ENCODE measurements at places on chromosomes 7 and 10.

- DNase-seq = no peak
These were observed 111.2 kb upstream of the ADO start for GRCh38 chr10:62693306-62693705.

DNA sequence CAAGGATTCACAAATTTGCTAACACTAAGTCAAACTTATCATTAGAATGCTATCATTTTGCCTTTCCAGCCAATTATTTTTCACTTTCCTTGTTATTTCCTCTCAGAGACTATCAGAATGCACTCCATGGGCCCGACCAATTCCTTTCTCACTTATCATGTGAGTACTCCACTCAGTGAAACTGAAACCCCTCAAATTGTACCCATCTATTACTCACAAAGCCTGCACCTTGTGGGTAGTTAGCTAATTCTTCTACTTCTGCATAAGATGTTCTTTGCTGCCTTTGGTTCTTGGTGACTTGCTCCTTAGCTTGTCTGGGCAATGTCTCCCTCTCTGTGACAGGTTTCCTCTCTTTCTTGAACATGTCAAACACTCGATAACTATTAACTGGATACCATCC, 35.2 kb upstream of the MBL2 start:
- no peak for DNase-seq

DNA sequence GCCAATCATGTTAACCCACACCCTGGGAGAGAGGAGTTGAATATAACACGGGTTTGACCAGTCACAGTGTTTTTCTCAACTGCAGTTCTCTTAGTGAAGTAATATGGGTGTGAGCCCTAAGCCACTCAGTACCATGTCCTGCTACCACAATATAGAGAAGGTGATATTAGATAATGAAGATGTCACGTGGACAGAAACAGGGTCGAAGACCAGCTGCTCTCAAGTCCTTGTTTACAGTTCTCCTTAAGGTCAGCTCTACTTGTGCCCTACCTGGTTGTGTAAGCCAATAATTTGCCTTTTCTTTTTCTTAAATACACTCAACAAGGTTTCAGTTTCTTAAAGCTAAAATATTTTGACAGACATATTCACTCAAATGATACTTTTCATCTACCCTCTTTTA, 128.3 kb upstream of the POT1 start:
- DNase-seq = no peak

DNA sequence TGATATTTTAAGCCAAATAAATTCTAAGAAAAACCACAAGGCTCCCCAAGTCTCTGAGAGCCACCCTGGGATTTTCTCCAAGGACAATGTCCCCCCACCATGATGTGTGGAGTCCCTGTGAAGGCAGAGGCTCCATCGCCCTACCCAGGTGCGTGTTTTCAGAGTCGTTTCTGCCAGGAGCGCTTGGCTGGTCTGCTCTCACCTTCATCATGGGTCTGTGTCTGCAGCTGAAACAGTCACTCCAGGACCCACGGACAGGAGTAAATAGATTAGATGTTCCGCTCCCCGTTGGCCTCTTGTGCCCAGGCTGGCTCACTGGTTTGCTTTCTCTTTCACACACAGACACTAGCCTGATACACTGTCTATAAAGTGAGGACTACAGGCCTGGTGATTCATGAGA, 217.5 kb downstream of the SFMBT2 start:
- DNase-seq = no peak

- peak; percentile 74 for DNase-seq
These were observed 10.7 kb downstream of the HIP1 start for GRCh38 chr7:75727881-75728593.

- DNase-seq = no peak
These were observed 220.2 kb upstream of the MYO3A start for GRCh38 chr10:25713894-25714240.

- DNase-seq = no peak
These were observed 9.4 kb downstream of the KIF20B start for GRCh38 chr10:89710753-89711152.

GRCh38 chr10:101467286-101467770, 113.4 kb downstream of the BTRC start:
- peak; percentile 71 for DNase-seq

DNA sequence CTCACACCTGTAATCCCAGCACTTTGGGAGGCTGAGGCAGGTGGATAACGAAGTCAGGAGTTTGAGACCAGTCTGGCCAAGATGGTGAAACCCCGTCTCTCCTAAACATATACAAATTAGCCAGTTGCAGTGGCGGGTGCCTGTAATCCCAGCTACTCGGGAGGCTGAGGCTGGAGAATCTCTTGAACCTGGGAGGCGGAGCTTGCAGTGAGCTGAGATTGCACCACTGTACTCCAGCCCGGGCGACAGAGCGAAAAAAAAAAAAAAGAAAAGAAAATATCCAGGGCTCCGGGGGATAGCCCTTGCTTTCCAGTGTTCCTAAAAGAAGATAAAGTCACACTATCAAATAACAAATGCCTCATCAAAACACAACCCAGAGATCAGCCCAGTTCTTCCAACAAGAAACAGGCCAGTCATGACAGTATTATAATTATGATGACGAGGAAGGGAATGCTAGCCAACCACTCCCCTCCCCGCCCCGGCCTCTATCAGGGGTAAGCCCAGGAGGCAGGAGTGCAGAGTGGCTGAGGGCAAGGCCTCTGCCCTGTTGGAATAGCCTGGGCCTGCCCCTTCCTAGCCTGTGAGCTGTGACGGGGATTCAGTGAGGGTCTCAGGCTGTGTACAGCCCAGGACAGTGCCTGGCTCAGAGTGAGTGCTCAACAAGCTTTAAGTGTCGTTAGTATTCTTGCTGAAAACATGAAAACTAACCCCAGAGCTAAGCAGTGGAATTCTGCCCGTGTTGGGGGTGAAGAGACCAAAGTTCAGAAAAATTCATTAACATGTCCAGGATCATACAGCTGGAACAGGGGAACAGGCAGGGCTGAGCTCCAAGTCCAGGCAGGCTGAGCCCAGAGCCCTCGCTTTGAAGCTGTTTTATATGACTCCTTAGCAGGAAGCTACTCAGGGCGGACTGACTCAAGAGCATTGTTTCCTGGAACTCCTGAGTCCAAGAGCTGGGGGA, 54.3 kb downstream of the FAM241B start:
- DNase-seq = no peak

DNA sequence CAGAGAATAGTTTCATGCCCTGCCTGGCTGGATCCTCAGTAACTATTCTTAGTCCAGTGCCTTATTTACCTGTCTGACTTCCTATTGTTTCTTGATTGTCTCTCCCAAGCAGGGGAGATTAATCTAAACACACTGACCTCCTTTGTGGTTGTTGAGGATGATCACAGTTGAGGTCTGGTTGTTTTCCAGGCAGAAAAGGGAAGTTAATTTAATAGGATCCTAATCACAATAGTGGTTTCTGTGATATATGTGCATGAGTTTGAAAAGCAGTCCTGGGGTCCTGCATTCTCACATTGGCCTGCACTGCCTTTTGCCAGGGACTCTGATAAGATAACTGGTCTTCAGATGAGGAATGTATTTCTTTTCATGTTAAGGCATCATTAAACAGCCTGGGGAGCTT, 130.1 kb downstream of the SND1 start:
- no peak for DNase-seq

DNA sequence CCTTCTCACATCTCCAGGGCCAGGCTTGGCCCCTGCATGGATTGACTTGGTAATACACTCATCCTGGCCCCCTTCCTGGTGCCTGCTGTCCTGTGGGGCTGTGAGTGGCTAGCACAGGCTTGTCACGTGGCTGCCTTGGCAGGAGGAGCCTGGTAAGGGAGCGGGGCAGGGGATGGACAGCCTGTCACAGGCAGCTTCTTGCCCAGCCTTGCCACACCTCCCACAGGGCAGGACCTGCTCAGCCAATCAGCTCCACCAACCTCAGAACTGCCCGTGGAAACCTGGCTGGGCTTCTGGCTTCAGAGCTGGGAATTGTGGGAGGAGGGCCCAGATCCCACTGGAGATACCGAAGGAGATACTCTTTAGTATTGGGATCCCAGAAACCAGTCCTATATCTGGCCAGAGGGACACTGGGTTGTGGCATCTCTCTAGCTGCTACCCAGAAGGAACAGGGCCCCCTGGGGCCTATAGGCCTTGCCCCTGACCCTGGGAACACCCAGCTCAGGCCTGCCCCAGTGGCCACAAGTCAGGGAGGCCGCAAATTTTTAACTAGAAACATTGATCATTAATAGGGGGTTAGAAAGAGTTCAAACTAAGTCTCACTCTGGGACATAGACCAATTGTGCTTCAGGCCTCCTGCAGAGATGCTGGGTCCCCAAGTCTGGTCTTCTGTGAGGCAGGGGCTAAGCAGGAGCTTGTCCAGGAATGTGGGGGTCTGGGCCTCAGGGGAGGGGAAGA, at the start of gene HOGA1:
HOGA1 (plus strand) TSS at position 330 of the 738 bp plus-strand sequence; CDS start at position 645, 315 bp downstream.
- no peak for DNase-seq

DNA sequence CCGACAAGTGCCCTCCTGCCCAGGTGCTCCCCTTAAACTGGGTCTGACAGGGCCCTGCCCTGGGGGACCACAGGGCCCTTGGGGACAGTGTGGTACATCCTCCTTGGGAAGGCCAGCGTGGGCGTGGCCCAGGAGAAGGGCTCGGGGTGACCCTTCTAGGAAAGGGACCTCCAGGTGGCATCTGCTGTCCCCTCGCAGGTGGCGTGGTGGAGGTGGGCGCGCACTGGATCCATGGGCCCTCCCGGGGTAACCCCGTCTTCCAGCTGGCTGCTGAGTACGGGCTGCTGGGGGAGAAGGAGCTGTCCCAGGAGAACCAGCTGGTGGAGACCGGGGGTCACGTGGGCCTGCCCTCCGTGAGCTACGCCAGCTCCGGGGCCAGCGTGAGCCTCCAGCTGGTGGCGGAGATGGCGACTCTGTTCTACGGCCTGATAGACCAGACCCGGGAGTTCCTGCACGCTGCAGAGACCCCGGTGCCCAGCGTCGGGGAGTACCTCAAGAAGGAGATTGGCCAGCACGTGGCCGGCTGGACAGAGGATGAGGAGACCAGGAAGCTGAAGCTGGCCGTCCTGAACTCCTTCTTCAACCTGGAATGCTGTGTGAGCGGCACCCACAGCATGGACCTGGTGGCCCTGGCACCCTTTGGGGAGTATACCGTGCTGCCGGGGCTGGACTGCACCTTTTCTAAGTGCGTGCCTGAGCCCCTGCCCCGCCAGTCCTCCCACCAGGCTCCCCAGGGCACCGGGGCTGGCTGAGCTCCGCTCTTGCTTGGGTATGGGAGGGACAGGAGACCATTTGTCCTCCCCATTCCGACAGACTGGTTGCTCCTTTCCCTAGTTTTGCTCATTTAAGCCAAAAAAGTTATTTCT, 972 bp downstream of the PAOX start:
- no peak for DNase-seq

- no peak for DNase-seq
These were observed 242.0 kb downstream of the BICC1 start for GRCh38 chr10:58754469-58755339.

- DNase-seq = no peak
These were observed 224.9 kb downstream of the ACTR3B start for GRCh38 chr7:152984421-152984820.

DNA sequence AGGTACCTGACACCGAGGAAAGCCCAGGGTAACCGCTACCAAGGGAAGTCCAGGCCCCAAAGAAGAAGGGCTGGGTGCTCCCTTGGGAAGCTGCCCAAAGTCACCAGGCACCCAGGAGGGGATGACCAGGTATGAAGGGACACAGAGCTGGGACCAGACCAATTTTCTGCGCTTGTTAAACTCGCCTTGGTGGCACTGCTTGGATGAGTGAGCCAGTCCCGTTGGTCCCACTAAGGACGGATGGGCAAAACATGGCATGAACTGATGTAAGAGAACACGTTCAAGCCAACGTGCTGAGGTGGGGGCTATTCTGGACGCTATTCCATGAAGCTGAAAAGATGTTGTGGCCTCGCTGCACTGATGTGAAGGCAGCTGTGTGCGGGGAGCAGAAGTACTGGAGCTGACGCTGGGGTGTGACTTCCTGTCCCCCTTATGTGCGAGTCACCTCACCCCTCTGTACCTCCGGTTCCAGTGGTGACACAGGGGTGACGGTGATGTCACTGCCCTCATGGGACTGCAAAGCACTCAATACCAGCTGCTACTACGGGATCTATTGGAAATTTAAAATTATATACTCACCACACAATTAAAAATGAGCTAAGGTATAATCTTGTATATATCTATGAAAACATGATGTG, 73.6 kb downstream of the COBL start:
- DNase-seq = no peak

GRCh38 chr7:137254766-137255165, 88.8 kb downstream of the PTN start:
- DNase-seq = no peak

DNA sequence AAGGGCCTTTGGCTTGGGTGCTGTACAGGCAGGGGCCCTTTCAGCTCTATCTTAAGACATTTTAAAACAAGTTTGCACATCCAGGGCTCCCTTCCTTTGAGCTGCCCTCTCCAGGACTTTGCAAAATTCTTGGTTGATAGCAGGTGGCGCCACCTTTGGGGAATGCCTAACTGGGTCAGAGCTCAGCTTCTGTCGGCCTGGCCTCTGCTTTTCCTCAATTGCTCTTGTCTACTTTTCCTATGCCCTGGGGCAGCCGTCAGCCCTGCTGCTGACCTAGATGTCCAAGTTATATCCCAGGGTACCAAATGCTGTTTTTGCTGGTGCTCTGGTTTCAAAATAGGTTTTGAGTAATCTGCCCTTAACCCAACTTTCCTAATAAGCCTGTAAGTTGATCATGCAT, 65.8 kb downstream of the APBB1IP start:
- peak; percentile 45 for DNase-seq

DNA sequence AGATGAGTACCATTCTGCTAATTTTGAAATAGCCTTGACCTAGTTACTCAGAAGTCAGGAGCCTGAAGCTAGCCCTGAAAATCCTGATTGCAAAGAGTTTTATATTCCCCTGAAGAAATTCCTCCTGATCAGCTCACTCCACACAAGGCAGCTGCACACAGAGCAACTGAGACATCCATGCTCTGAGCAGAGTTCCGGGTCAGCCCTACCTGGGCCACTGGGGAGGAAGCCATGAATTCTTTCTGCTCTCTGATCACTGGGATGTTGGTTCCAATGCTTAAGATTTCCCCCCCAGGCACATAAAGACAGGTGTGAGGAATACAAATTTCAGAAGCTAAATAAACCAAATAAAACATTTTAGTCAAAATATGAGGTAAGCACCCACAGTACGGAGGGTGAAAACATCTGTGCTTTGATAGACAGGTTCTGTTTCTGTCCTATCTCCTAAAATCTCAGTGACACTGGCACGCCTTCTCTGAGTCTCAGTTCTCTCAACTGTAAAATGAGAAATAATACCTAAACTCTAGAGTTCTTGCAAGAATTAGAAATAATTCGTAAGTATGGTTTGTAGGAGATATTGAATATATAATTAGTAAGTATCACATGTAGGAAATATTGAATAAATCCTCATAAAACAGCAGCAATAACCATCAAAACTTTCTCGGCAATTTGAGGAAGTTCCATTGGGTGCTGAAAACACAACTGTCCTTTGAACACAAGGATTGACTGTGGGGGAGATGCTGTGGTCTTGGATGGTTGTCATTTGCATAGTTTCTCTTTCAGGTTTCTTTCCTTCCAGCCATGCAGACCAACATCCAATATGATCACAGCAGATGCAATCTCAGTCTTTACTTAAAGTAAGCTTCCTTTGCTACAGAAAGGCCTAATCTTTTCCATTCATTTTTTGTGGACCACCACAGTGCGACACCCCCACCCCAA, 133.0 kb upstream of the TNS3 start:
- DNase-seq = no peak

All from CD4-positive, alpha-beta T cell treated with Interferon alpha-2 for 1 hour (primary cell).